ENCODE measurements at places on chromosomes 1 and 21.
A peak's percentile ranks its signal among the peaks of the same experiment; 100 is the strongest.

DNA sequence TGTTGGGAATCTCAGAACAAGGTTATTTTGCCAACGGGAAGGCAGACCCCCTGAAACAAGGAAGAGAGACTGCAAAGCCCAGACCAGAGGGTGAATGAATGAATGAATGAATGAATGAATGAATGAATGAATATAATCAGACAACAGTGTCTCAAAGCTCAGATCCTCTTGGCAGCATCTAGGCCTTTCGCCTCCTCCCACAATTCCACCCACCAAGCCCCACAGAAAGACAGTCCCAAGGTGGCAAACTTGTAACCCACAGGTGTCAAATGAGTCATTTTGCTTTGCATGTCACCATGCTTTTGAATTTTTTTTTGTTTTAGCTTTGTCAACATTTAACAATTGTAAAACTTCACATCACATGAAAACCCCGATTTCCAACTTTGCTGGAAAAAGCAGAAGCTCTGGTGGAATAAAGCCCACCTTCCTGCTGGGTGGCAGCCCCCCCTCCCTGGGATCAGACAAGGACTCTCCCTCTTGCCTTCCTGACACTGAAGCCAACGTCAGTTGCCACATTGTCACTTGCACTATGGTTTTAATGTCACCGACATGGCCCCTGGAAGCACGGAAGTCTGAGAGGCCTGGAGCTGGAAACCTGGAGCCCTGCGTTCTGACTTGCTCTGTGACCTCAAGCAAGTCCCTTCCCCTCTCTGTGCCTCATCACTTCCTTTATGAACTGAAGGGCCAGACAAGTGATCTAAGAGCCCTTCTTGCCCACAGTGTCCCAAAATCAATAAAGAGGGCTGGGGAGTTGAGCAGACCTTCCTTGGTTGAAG is 134.6 kb upstream of the RUNX3 start:
- no peak for DNase-seq

DNA sequence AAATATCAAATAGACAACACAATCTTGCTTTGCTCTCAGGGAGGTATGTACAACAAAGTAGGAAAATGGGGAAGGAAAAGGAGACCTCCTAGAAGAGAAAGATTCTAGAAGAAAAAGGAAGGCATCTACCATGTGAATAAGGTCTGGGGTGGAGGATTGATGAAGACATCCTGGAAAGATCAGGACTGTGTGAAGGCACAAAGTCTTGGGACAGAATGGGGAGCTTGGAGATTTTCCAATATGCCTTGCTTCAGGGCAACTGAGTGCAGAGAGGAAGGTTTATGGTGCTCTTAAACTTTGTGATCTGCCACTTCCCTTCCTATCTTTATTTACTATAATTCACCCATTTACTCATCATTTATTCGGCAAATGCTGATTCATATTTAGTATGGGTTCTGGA is 352.0 kb downstream of the PLPP3 start:
- no peak for DNase-seq

- no peak for DNase-seq
Measured at GRCh38 chr1:154553056-154554030, 5.1 kb downstream of the UBE2Q1 start.

DNA sequence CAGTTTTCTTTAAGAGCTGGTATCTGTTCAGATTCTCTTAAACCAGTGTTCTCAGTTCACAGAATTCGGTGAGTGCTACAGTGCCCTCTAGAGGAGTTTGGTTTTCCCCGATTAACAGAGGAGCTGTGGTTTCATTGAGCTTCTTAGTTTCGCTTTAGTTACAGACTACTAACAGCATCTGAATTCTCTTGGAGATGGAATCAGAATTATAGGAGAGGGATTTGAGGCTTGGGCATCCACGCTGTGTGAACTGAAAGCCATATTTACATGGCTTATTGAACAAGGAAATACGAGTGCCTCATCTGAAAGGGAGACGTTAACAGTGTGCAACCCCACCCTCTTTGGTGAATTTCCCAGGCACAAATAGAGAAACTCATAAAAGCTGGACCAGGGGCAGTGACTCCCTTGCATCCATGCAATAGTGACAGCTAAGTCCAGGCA is 202.0 kb downstream of the USH2A start:
- no peak for DNase-seq

GRCh38 chr1:10399444-10399941 is 629 bp downstream of the PGD start:
- no peak for DNase-seq

- no peak for DNase-seq
Measured at GRCh38 chr1:199073166-199073565, 434.3 kb downstream of the PTPRC start.

DNA sequence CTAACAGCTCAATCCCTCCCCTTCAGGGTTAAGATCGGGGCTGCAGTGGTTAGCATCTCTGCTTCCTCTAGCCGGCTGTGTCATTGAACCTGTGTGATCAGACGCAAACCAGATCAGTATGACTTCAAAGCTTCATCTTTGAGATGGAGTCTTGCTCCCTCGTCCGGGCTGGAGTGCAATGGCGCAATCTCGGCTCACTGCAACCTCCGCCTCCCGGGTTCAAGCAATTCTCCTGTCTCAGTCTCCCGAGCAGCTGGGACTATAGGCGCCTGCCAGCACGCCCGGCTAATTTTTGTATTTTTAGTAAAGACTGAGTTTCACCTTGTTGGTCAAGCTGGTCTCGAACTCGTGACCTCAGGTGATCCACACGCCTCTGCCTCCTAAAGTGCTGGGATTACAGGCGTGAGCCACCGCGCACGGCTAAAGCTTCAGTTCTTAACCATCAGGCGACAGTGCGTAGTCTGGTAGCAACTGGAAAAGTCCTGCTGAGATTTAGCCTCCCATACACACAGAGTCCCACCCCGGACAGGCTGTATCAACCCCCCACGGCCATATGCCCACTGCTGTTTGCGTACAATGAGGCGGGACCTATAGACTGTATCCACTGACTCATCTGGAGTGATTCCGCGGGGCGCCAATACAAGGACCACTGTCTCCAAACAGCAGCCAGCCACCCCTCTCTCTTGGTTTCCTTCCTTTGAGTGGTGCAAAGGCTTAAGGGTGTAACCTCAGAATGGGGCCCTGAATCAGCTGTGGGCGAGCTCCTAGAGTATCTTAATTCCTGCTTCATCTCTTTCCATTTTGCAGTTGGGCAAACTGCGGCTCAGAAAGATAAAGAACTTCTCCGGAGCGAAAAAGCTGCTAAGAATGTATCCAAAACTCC is 23.3 kb downstream of the CELA3A start:
- peak; percentile 79 for DNase-seq

DNA sequence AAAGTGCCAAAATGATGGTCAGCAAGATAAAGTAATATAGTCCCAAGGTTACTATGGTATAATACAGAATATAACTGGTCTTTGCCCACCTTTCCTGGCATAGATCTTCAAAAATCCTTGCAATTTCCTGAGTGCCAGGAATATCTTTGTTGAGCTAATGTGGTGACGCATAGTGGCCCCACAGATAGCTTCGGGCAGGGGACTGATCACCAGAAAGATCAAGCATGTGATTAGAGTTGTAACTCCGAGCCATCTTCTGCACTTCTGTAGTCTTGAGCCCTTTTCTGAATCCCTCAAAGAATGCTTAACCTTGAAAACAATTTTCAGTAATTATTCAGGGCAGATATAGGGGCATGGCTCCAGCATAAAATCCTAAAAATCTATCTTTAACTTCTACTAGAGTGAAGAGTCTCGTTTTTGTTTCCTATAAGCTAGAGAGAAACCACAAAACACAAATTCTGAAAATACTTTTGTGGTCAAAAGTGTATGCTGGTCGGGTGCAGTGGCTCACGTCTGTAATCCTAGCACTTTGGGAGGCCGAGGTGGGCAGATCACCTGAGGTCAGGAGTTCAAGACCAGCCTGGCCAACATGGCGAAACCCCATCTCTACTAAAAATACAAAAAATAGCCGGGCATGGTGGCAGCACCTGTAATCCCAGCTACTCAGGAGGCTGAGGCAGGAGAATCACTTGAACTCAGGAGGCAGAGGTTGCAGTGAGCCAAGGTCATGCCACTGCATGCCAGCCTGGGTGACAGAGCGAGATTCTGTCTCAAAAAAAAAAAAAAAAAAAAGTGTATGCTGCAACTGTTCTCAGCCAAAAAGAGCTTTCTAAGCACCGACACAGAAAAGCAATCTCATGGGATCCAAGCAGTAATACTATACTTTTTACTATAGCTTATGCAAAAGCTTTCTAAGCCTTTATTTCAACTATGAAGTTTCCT is 62.8 kb downstream of the NVL start:
- no peak for DNase-seq

- DNase-seq, result no peak
Measured at GRCh38 chr1:233183226-233184020, 112.1 kb downstream of the PCNX2 start.

DNA sequence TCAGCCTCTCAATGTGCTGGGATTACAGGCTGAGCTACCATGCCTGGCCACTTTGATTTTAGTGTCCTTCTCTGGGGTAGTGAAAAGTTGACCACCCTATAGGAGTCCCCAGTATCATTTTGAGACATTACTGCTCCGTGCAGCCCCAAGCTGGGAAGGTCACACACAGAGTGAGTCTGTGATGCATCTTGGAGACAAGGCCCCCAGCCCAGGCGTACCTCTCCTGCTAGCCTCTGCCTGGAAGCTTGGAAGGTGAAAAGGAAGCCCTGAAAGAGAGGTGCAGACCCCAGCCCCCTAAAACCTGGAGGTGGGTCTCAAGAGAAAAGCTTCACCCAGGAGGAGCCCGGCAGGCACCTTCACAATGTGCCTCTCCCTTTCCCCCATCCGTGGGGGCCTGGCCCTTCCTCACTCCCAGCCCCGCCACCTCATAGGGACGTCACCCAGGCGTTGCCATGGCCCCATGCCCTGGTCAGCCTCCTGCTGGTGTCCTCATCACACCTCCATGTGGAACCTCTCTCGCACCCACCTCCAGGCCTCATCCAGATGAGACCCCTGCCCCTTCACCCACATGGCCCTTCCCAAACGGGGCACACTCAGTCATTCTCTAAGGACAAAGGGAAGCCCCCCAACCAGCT is 5.6 kb upstream of the ARF1 start:
- DNase-seq, result no peak
